ENCODE measurements at places on chromosomes 12 and 14. TPM values are rescaled to one million over a fixed set of nuclear protein-coding genes. Genes with fewer than 3 reads are reported as not detected.

MCRS1 gene
- total RNA-seq: 105 TPM

ZBTB42 gene
- total RNA-seq: 7.5 TPM

MORN3 gene
- total RNA-seq: 0.47 TPM

DNA sequence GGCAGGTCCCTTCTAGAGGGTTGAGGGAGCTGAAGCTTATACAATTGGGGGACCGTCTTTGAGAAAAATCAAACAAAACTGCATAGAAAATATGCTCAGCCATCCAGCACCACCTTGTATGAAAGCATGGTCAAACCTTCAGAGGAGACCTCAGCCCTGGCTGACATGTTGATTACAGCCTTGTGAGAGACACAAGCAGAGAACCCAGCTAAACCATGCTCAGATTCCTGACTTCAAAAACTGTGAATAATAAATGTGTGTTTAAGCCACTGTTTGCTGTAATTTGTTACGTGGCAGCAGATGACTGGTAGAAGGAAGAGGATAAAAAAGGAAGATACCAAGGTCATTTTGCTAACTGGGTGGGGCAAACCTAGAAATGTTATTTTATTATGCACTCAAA is 115.7 kb downstream of the NUAK1 start:
- no peak overlapping the region for H3K4me3 ChIP-seq
- H3K27me3 ChIP-seq: no peaks in the 10 kb centered on the region
- DNase-seq: no peak
- H3K4me1 ChIP-seq: no peaks in the 10 kb centered on the region
- H3K27ac ChIP-seq: no peak overlapping the region
- 0 out of 2 replicates have a peak, but pooled peaks cover 3% of the 10 kb centered on the region for H3K36me3 ChIP-seq

- peaks cover 21% of the 10 kb centered on the region for H3K4me1 ChIP-seq
- no peak overlapping the region for H3K27ac ChIP-seq
- H3K36me3 ChIP-seq: no peaks in the 10 kb centered on the region
- DNase-seq: peak; percentile 17
- H3K27me3 ChIP-seq: no peaks in the 10 kb centered on the region
These were observed 65.9 kb downstream of the ITPR2 start for GRCh38 chr12:26767116-26767515.

CCDC198 gene
- total RNA-seq: not detected

GRCh38 chr12:75850721-75851462 is 180.7 kb downstream of the PHLDA1 start:
- no peak for DNase-seq
- no peak overlapping the region for H3K4me3 ChIP-seq
- H3K27me3 ChIP-seq: no peaks in the 10 kb centered on the region

- H3K27me3 ChIP-seq: peaks cover 5% of the 10 kb centered on the region
- peaks cover 34% of the 10 kb centered on the region for H3K4me1 ChIP-seq
- H3K27ac ChIP-seq: no peak overlapping the region
- peak overlapping the region; percentile 69 for H3K4me3 ChIP-seq
- H3K36me3 ChIP-seq: no peaks in the 10 kb centered on the region
- no peak for DNase-seq
These were observed 12.3 kb upstream of the CALM1 start for GRCh38 chr14:90384543-90384911.

DNA sequence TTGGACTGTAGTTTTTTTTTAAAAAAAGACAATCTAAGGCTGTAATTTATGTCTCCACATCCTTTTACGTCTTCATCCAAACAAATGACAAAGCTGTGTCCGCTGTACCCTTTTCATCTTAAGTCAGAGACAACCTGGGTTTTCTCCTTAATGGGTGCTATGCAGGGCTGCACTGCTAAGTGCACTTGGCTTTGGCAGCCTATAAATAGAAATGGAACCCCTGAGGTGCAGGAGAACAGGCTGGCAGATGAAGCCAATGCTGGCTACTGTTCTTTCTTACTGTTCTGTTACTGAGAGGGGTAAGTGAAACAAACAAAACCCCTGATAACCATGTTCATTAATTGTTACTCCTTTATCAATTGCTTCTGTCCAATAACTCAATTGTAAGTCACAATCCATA is 47.1 kb upstream of the KICS2 start:
- peaks cover under 1% of the 10 kb centered on the region for H3K4me1 ChIP-seq
- H3K27me3 ChIP-seq: no peaks in the 10 kb centered on the region
- H3K27ac ChIP-seq: no peak overlapping the region

SRRM4 gene
- total RNA-seq: 0.63 TPM

GRCh38 chr12:41213648-41214047 is 25.5 kb downstream of the PDZRN4 start:
- no peaks in the 10 kb centered on the region for H3K36me3 ChIP-seq
- DNase-seq: no peak
- H3K4me3 ChIP-seq: no peak overlapping the region
- no peak overlapping the region for H3K27ac ChIP-seq

GSG1 gene
- total RNA-seq: 0.17 TPM

AICDA gene
- not detected for total RNA-seq

GZMH gene
- not detected for total RNA-seq
